Suprapubic skin (tissue), 4 donors: ENCODE measurements at places on chromosomes 6 and 20.

- DNase-seq, result no peak
These were observed 47.7 kb downstream of the AKAP7 start for GRCh38 chr6:131182991-131183425.

DNA sequence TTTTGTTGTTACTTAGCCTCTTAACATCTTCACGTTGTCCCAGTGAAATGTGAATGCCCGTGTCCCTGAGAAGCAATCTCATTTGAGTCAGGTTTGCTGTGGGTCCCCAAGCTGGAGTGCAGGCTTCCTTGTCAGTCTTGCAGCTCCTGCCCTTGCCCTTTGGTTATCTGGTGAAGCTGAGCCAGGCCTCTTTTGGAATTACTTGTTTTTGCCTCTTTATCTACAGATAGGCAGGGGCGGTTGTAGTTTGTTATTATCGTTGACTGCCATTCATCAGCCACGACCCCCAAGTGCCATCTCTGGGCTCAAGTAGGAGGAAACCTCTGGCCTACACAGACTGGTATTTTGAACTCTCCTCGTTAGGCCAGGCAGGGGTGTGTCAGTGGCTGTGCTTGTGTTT is 2.2 kb downstream of the TMEM14C start:
- DNase-seq, result no peak

DNA sequence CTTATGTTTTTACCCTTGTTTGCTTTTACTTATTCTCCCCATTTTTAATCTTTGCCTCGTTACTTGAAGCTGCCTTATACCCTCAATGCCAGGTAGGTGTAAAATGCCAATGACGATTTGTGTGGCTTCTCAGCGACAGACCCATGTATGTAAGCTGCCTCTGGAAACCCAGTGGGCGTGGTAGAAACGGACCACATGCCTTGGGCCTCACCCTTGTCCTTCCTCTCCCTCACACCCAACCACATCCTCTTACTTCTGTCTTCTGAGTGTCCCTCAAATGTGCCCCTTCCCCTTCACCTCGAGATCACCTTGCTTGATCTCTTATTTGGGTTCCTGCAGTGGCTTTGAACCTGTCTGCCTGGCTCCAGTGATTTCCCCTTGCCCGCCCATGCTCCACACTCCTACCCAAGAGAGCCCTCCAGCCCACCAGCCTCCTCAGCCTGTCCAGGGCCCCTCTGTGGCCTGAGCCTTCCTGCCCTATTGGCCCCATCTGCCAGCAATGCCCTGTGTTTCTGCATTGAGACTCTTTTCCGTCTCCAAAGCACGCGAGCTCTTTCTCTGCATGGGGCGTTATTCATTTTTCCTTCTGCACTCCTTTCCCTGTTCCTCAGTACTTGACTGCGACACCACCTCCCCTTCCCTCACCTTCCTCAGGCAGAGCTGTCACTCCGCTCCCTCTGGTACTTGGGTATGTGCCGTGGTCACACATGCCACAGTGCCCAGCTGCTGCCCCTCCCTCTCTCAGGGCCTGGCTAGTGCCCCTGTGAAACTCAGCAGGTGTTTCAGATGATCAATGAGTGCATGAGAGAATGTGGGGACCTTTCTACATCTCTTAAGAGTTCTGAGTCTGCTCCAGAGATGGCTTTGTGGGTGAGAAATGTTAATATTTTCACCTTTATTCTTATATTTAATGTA is 115.4 kb downstream of the SLX4IP start:
- no peak for DNase-seq

DNA sequence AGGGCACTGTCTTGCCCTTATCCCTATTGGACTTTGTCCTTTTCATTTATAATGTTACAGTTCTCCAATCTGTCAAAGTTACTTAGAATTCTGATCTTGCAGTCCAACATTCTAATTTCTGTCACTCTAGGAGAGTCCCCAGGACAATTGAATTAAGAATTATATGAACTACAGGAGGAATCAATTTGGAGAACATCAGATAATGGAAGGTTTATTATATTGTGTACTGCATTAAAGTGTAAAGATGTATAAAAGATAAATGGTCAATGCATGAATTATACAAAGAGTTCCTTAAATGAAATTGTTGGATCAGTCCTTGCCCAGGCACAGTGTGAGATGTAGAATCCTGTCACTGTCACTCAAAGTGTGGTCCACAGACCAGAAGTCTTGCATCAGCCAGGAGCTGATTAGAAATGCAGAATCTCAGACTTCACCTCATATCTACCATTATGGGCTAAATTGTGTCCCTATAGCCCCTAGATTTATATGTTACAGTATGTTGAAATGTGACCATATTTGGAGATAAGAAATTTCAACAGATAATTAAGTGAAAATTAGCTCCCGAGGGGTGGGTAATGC is 145.5 kb downstream of the BTBD3 start:
- no peak for DNase-seq

DNA sequence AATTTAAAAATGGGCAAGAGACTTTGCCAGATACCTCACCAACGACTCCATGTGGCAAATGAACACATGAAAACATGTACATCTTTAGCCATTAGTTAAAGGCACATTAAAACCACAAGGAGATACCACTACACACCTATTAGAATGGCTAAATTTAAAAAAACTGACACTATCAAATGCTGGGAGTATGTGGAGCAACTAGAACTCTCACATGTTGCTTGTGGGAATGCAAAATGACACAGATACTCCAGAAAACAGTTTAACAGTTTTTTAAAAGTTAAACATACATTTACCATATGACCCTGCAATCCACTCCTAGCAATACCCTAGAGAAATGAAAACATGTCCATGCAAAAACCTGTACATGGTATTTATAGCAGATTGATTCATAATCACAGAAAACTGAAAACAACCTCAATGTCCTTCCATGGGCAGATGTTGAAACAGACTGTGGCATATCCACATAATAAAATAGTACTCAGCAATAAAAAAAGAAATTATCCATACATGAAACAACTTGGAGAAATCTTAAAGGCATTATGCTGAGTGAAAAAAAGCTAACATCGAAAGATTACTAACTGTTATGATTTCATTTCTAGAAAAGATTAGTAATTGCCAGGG is 1.9 kb downstream of the RAB23 start:
- no peak for DNase-seq

DNA sequence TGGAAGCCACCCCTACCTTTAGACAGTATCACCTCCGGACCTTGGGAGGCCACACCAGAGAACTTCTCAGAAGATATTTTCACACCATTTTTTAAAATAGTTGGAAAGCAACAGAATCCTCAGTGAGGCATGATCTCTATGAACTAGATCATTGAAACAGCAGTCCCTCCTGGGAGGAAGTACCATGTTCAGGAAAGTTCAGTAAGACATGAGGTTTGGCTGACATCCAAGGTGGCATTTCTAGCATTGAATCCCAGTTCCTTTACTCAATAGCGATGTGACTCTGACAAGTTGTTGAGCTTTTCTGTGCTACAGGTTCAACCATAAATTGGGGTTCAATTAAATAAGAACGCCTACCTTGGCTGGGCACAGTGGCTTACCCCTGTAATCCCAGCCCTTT is 169.0 kb downstream of the TBC1D7 start:
- DNase-seq, result no peak

DNA sequence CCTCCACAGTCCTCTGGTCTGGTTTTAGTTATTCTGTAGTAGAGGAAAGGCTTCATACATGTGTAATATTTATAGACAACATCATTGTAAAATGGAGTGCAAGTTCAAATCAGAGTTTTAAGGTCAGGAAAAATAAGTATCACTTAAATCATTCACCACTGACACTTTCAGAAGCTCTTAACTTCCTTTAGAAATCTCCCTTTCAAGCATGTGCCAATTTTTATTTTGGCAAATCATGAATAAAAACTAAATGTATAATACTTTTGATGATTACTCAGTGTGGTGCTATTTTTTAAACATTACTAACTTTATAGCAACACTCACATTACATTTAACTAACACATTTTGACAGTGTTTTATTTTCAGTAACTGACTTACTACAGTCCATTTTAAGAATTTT is 112.2 kb downstream of the OGFRL1 start:
- DNase-seq, result no peak

- no peak for DNase-seq
These were observed 7.0 kb upstream of the RALGAPA2 start for GRCh38 chr20:20719411-20719810.

DNA sequence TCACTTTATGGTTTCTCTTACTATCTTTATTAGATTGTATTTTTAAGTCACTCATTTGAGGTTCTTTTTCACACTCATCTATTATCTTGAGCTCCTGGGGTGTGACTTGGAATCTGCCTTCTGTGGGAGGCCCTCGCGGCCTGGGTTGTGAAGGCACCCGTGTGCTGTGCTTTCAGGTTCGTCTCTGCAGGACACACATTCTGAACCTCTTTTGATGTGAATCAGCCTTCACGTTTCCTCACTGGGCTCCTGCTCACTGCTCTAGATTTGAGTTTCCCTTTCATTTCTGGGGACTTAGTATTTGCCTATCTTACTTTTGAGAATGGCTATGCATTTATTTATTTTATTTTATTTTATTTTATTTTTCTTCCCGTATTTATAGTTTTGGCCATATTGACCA is 97.8 kb downstream of the PACRG start:
- no peak for DNase-seq

DNA sequence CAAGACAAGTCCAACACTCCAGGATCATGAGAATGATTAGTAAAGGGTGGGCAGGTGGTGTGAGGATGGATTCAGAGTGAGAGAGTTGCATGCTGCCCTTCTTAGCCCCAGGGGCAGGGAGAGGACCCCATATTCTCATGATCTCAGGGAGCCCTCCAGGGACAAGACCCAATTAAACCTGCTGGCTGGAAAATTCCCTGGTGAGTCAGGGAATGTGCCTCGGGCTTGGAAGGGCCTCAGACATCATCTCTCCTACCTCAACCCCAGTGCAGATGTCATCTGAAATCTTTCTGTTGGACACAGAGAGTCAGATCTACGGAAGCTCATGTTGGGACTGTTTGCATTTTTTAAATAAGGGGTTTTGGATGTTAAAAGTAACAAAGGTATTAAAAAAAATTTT is 9.2 kb upstream of the SIRPD start:
- no peak for DNase-seq
